Endodermal cell (in vitro differentiated cells): ENCODE measurements at places on chromosomes 2 and 18.
A peak's percentile ranks its signal among the peaks of the same experiment; 100 is the strongest.

GRCh38 chr2:101577173-101577572, 102.3 kb upstream of the RFX8 start:
- DNase-seq, result no peak

DNA sequence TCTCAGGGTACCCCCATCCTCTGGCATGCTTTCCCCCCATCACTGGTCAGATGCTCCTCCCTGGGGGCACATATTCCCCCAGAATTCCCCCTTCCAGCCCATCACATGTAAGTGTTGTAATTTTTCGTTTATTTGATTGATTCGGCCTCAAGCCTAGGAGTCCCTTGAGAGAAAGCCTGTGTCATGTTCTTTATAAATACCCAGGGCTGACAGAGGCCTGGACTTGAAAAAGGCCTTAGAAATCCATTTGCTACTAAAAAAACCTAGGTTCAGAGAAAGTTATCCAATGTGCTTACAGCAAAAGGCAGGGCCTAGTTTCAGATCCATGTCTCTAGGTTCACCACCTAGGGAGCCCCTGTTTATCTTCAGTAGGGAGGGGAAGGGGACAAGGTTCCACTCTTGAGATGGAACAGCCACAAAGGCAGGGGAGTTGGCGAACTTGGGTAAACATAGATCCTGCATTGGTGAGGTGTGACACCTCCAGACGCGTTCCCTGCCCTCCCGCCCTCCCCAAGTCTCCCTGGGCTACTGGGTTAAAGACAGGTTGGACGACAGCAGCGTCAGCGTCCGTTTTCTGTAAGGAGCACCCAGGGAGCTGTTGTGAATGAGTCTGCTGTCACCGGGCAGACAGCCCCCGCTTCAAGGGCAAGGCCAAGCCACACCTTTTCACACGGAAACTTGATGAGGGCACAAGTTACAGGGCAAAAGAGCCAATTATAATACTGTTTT, 147.8 kb downstream of the EN1 start:
- peak; percentile 58 for DNase-seq

GRCh38 chr2:170313347-170313991, 135.5 kb downstream of the MYO3B start:
- DNase-seq, result no peak

DNA sequence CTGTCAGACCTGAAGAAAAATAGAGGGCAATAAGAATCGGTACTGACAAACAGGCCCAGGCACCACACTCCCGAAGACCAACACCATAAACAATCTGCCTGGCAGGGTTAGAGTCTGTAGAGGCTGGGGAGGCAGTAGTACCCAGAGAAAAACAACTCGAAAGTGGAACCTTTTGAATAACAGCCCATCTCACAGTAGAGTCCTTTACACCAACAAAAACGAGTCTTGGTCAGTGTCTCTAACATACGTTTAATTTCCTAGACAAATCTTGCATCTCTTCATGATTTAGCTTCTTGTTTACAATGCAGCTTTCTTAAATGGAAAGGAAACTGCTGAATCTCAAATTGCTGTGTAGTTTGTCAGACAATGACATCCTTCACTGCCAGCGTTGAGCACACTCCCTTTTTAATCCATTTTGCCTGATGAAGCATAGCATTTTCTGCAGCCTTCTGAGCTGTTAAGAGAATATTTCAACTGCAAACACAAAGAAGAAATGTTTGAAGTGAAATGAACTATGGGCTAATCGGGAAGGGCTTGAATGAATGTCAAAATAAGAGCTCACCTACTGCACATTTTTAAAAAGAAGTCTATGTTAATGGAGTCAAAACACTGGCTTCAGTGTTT, 73.1 kb upstream of the DSG1 start:
- no peak for DNase-seq

DNA sequence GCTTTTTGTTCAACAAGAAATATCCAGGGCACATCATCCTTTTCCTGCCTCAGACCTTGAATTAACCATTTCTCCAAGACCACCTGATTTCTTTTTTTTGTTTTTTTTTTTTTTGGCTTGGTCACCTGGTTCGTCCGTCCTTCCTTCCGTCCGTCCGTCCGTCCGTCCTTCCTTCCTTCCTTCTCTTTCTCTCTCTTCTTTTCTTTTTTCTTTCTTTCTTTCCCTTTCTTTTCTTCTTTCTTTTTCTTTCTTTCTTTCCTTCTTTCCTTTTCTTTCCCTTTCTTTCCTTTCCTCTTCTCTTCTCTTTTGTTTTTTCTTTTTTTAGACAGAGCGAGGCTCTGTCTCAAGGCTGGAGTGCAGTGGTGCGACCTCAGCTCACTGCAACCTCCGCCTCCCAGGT, 80.7 kb downstream of the TET3 start:
- DNase-seq, result no peak

GRCh38 chr2:37891846-37892435, 33.1 kb upstream of the RMDN2 start:
- DNase-seq, result no peak

DNA sequence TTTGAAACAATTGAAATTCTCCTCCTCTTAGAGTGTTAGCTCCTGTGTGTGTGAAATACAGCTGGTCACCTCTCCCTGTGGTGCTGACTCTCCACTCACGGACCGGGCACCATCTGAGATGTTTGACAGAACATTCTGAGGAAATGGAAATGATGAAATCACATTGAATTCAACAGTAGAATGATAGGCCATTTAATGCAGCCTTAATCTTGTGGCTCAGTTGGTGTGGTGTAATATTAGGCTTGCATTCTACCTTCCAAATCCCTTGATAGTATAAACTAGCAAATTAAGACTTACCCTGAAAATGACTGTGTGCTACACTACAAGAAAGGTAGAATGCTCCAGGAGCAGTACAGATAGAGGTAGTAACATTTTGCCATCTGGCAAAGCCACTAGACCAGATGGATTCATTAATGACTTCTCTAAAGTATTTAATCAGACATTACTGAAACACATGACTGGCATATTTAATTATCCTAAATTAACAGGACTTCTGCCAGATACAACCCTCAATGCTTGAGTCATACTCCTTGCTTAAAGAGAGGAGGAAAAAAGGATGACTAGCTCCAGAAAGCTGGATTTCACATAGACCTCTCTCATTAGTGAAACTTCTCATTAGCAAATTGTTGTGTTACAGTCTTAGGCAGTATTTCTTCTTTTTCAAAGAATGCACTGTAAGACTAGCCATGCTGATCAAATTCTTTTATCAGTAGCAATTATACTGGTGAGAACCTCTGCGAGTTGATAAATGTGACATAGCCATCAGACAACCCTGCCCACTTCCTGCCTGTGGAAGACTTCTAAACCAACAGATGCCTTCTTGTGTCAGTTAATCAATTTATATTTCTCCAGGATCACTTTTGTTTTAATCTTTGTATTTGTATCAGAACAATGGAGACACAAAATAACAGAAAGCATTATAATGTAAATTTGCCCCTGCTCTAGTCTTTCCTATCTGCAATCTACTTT, 80.6 kb downstream of the EML6 start:
- no peak for DNase-seq

GRCh38 chr2:164039270-164039669, 303.5 kb upstream of the FIGN start:
- DNase-seq, result no peak

- DNase-seq, result no peak
These were observed 232.0 kb downstream of the LDLRAD4 start for GRCh38 chr18:13450289-13451212.

DNA sequence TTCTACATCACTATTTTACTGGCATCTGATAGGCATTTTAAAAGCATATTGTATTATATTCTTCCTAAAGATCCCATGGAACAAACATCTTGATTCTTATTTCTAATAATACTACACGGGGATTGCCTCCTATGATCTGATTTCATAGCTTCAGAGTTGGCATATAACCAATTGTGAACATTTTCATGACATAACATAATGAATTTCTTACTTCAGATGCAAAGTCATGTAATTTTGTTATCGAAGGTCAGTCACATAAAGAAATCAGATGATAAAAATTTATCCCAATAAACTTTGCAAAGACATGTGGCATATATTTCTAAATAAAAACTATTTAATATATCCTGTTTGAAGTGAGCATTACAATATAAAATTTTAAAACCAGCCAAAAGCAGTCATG, 93.3 kb downstream of the COL5A2 start:
- DNase-seq, result no peak

DNA sequence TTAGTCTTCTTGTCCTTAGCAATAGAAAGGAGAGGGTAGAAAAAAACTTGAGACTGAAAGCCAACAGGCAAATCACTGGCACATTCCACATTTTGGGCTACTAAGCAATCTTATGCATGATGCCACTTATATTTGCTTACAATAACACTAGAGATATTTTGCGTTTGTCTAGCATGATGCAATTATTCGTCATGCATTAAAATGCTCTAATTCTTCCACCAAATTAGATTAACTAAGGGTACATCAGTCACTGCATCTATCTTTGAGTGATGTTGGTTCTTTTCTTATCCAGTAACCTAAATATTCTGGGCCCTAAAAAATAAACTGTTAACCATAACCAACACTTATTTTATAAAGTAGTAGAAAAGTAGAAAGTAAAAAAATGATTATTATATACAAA, 1311.7 kb upstream of the CDH2 start:
- DNase-seq, result no peak

- DNase-seq, result peak; percentile 62
These were observed 80.2 kb downstream of the PLEKHM3 start for GRCh38 chr2:207944979-207945600.

DNA sequence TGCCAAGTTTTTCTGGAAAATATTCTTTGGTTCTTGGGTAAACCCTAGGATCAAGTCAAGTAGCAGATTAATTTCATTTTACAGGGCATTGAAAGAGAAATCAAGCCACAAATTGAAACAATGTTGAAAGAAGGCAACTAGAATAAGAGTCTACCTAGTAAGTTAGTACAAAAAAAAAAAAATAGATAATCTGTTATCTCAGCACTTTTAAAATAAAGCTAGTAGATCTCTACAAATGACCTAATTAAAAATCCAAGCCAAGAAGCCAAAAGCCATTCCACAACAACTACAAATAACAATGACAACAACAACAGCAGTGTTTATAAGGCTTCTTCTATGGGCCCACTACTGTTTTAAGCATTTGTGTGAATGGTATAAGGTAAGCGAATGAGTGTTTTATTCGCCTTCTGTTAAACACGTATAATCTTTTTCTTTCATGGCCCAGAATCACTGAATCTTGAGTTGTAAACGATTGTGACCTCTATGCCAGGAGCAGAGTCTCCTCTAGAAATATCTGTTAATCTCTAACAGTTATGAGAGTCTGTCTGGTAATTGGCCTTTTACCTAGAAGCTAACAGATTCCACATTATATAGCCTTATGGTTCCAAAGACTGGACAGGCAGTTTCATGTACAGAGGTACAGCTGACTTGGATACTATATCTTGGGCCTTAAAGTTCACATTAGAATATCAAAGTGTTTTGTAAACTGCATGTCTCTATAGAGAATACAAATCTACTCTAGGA, 28.6 kb upstream of the CUL3 start:
- no peak for DNase-seq

- no peak for DNase-seq
These were observed 505.4 kb downstream of the BCL11A start for GRCh38 chr2:60047944-60048525.

GRCh38 chr2:231387904-231388724, 7.4 kb upstream of the B3GNT7 start:
- peak; percentile 74 for DNase-seq

- peak; percentile 89 for DNase-seq
These were observed 89.6 kb upstream of the NPAS2 start for GRCh38 chr2:100730290-100730868.

- no peak for DNase-seq
These were observed 11.9 kb downstream of the SMAD7 start for GRCh38 chr18:48938827-48939204.

- DNase-seq, result no peak
These were observed 47.4 kb downstream of the RHOB start for GRCh38 chr2:20494241-20494640.

DNA sequence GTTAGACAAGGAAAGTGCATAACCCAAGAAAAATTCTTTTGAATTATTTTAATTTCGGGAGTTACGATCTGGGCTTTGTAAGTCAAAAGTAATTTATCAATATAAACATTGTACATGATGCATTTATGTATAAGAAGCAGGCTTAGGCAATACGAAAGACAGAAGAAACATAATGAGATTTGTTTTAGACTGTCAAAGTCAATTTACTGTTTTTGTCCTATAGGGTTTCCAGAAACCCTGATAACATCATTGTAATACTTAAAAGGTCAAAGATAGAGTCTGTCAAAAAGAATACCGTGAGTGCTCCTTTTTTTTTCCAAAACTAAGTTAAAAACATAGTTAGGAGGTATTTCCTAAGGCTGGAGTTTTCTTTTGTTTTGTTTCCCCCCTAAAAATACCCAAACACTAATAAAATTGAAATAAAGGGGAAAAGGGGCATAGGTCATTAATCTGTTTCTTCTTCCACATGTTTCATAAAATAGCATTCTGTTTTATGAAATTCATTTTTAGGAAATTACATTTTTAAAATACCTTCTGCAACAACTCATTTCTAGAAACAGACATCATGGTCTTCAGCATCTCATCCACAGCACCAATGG, 16.1 kb downstream of the C1D start:
- no peak for DNase-seq

- no peak for DNase-seq
These were observed 268.4 kb upstream of the CDH19 start for GRCh38 chr18:66872277-66872676.

DNA sequence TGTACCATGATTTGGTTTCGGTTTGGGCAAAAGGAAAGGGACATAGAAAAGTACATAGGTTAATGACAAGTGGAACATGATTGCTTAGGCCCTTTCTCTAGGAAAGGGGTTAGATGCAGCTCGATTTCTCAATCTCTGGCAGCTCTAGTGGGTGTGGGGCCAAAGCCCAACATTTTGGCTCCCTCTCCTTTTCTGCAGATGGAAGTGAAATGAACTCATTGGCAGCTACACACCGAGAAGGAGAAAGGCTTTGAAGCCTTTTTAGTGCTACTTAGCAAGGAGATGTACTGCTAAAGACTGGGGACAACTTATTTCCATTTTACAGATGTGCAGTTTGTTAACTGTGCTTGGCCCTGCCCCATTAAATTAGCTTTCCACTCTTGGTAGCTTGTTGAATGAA, 93.8 kb downstream of the LYPD6B start:
- no peak for DNase-seq

- peak; percentile 87 for DNase-seq
These were observed 945.0 kb upstream of the CRIM1 start for GRCh38 chr2:35410431-35411061.

- peak; percentile 37 for DNase-seq
These were observed 66.9 kb downstream of the HPCAL1 start for GRCh38 chr2:10369269-10370255.

GRCh38 chr2:189309331-189309730, 129.8 kb upstream of the COL5A2 start:
- DNase-seq, result no peak

DNA sequence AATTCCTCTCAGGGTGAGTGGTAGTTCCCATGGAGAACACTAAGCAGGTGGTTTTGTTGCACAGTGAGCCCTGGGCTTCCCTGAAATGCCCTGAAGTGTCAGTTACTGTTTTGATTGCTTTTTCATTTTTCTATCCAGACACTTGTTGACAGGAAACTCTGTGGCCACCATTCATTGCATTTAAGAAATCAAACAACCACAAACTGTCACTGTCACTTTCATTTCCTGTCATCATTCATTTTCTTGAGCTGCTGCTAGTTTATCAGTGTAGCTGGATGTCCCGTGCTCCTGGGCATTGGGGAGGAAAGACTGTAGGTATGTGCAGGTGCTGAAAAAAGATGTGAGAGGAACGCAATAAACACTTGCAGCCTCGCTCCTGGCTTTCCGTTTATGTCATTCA, 891.6 kb upstream of the ZEB2 start:
- no peak for DNase-seq

- DNase-seq, result no peak
These were observed 122.6 kb upstream of the UGP2 start for GRCh38 chr2:63719052-63719451.
